Mucosa of gallbladder (tissue), 1 donor: ENCODE measurements at places on chromosomes 12 and 14. TPM values are rescaled to one million over a fixed set of nuclear protein-coding genes. Genes with fewer than 3 reads are reported as not detected.

Gene HOXC10
- total RNA-seq: not detected

Gene IFNG-AS1
- total RNA-seq: not detected

Gene TEX22
- 2.6 TPM for total RNA-seq

Gene PMCH
- total RNA-seq: not detected

Gene CDCA3
- 2.2 TPM for total RNA-seq

Gene APAF1
- 22.3 TPM for total RNA-seq

Gene RIC8B
- total RNA-seq: 39.4 TPM

Gene GPR68
- 1.6 TPM for total RNA-seq

Gene TCL1B
- not detected for total RNA-seq

Gene KRT73
- total RNA-seq: not detected
